Germinal center (tissue), 1 donor: ENCODE measurements at places on chromosomes 12 and 14.

- peak; percentile 33 for DNase-seq
Observed at GRCh38 chr14:60514741-60515491, 6.0 kb downstream of the SIX6 start.

- DNase-seq = no peak
Observed at GRCh38 chr12:104638851-104639240, 182.1 kb downstream of the CHST11 start.

DNA sequence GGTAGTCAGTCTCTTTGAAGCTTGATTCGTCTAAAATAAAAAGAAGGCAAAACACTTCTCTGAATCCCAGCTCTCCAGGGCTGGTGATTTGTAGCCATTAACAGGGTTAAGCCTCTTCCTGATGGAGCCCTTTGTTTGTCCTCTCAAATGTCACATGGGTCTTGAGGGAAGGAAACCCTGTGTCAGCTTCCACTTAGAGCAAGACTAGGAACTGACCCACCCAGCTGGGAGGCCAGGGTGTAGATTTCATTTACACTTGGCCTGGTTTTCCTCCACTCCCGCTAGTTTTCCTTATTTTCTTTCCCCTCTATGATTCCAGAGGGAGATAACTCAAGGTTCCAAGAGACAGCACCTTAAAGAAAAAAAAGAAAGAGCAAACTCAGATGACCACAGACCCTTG, 230.5 kb upstream of the EGLN3 start:
- no peak for DNase-seq

DNA sequence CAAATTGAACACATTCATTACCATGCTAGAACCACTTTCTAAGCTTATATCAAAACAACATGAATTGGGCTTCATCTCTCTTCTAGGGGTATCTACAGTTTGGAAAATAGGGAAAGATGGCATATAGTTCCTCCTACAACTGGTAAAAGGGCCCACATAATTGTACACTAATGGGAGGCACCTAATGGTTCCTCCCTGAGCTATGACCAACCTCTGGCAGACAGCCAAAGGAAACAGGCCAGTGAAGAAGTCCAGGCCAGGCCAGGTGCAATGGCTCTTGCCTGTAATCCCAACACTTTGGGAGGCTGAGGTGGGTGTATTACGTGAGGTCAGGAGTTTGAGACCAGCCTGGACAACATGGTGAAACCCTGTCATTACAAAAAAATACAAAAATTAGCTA, 23.2 kb upstream of the APOF start:
- no peak for DNase-seq
